Upper lobe of left lung (tissue), 6 donors: ENCODE measurements at places on chromosomes 7 and 10. TPM values are rescaled to one million over a fixed set of nuclear protein-coding genes. Genes with fewer than 3 reads are reported as not detected.

The HDAC9 gene
- 23.1 TPM for total RNA-seq

The ADIRF gene
- 202 TPM for total RNA-seq

The AEBP1 gene
- total RNA-seq: 241 TPM

The DMBT1 gene
- 19.5 TPM for total RNA-seq

The EGR2 gene
- 41.6 TPM for total RNA-seq

The LRRC18 gene
- 0.43 TPM for total RNA-seq

- no peak for DNase-seq
Measured at GRCh38 chr7:133676805-133677370, 424.0 kb downstream of the EXOC4 start.

DNA sequence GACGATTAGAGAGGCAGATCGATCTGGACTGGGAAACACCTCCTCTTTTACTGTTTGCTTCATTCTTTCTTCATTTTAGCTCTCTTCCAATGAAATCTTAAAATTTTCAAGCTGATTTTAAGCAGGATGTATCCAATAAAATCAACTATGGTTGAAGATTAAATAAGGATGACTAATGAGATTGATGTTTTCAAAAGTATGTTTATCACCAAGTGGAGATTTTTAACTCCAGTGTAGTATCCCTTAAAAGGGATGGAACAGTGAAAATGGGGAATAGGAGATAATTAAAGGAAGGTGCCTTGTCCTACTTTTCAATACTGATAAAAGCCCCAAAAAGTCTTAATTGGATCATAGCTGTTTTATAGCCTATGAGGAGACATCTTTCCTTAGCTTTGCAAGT, 11.6 kb upstream of the LIPF start:
- DNase-seq: no peak

DNA sequence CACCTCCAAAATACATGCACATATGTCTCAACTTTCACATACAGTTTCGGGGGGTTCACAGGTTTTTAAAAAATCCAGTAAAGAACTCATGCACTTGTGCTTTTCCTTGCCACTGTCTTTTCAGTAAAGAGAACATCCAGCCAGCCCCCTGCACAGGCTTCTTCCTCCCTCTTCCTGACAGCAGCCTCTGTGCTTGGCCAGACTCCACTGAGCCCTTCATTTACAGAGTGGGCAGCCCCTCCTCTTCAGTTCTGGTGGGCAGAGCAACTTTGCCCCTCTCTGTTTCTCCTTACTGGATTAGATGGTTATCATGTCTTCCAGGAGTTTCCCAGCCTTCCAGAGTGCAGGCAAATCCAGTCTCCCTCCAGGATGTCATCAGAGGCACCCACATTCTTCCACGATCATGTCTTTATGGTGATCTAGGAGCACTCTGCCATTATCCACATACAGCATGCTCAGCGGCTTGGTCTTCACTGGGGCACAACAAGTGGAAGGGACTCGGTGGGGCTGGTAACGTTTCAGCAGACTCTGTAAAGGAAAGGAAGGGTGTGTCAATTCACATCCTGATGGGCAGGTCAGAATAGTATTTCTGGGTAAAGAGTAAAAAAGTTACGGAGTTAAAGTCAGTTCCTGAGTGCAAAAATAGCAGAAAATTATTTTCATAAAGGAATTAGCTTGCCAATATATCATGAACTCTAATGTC, 8.8 kb downstream of the NODAL start:
- DNase-seq: no peak

DNA sequence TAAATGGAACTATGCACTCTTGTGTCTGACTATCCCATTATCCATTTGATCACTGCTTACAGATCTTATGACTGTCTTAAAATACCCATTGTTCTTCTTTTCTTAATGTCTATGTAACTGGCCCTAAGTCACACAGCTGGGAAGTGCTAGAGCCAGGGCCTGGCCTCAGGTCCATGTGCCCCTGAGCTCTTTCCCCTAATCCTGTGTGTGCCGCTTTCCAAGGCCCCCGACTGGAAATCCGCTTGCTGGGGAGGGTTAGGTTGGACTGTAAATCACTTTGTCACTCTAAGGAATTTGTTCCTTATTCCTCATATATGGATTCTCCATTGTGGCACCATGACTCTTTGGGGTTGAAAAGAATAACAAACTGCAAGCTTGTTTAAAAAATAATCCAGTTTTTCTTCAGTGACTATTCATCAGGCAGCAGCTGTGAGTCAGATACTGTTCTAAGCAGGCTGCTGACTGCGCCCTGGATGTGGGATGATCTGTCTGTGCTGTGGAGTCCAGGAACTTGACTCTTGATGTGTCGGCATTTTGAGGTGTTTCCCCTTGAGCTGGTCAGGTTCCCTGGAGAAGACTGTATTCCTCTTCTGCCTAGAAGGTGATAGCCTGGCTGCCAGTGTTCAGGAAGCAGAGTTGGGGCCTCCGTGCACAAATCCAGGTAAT, 236.3 kb downstream of the SDK1 start:
- no peak for DNase-seq

DNA sequence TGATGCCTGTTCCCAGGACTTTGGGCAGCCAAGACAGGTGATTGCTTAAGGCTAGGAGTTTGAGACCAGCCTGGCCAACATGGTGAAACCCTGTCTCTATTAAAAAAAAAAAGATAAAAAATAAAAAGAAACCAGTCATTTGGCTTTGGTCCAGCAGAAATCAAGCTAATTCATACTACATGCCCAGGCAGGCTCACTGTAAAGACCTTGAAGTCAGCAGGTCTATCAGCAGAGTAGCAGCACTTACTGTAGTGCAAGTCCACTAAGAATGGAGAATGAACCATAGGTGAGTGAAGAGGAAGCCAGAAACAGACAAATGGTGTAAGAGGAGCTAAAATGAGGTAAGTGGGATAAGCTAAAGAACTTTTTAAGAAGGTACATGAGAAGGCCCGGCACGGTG, 24.7 kb downstream of the PSPH start:
- no peak for DNase-seq

DNA sequence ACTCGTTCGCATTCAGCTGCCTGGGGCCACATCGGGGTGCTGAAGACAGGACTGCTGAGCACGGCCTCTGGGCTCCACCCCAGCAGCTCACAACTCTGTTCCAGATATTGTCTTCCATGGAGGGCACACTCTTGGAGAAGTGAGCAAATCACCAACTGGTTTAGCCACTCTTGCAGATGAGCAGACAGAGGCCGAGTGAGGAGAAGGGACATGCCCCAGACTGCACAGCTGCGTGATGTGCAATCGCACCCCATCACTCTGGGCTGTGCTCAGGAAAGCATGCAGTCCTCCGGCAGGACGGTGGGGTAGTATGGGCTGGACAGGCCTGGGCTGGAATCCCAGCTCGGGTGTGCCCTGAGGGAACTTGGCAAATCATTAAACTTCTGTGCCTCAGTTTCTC, 111.6 kb downstream of the FAM53B start:
- no peak for DNase-seq

DNA sequence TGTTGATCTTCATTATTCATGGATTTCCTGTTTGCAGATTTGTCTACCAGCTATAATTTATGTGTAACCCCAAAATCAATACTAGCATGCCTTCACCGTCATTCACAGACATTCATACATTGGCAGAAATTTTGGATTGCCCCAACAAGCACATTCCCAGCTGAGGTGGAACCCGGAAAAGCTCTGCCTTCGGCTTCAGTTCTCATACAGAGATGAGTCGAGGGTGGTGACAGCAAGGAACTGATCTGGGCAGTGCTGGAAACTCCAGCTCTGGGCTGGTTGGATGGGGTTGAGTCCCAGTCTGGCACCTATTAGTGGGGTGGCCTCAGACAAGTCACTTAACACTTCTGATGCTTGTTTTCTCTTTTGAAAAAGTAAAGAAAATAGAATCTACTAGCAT, 267.5 kb downstream of the SNX13 start:
- no peak for DNase-seq
